A549 treated with CORT108297 at 1 μM for 4 hours (cell line): ENCODE measurements at places on chromosomes 1 and 21. TPM values are rescaled to one million over a fixed set of nuclear protein-coding genes. Genes with fewer than 3 reads are reported as not detected.

Gene KRTAP6-1
- total RNA-seq, result not detected in 5 replicates

Gene ANKRD35
- total RNA-seq, result not detected in 5 replicates

Gene NDUFS2
- total RNA-seq, result 78.3 to 97.7 TPM (median 84.9 TPM) in 5 replicates

Gene XCL2
- total RNA-seq, result not detected in 5 replicates

Gene NBPF10
- 0.46 to 0.75 TPM (median 0.57 TPM) in 5 replicates for total RNA-seq

Gene TPTE
- not detected in 5 replicates for total RNA-seq

Gene WNT9A
- 6.5 to 10.7 TPM (median 8.7 TPM) in 5 replicates for total RNA-seq

Gene EFNA1
- 32.8 to 53.9 TPM (median 38.3 TPM) in 5 replicates for total RNA-seq

Gene IFNAR2
- total RNA-seq, result 14.5 to 17.0 TPM (median 15.8 TPM) in 5 replicates

Gene HRNR
- not detected in 5 replicates for total RNA-seq

Gene TM2D1
- 22.3 to 32.4 TPM (median 23.7 TPM) in 5 replicates for total RNA-seq

Gene RPE65
- not detected in 5 replicates for total RNA-seq

Gene GSTM1
- total RNA-seq, result not detected in 5 replicates

Gene MYBPHL
- total RNA-seq, result 0.37 TPM in 1 of 5 replicates, not detected in the others

Gene FHAD1
- 0.44 to 0.62 TPM (median 0.55 TPM) in 5 replicates for total RNA-seq

Gene FUCA1
- total RNA-seq, result 8.7 to 11.0 TPM (median 9.7 TPM) in 5 replicates

Gene SLAMF8
- 0.03 TPM in 1 of 5 replicates, not detected in the others for total RNA-seq

Gene S100A9
- 0.36 to 1.1 TPM (median 0.50 TPM) in 5 replicates for total RNA-seq

Gene SLC1A7
- 0.05 TPM in 1 of 5 replicates, not detected in the others for total RNA-seq

Gene PCSK9
- 2.0 to 4.6 TPM (median 3.5 TPM) in 5 replicates for total RNA-seq

Gene TMEM269
- 0.06 to 0.16 TPM (median 0.08 TPM) in 5 replicates for total RNA-seq

Gene CNTN2
- 0.01 to 0.03 TPM (median 0.03 TPM) in 3 of 5 replicates, not detected in the others for total RNA-seq

Gene FAM72B
- 6.0 to 8.0 TPM (median 6.8 TPM) in 5 replicates for total RNA-seq

Gene BARHL2
- not detected in 5 replicates for total RNA-seq

Gene CDA
- total RNA-seq, result 33.9 to 42.8 TPM (median 35.8 TPM) in 5 replicates

Gene TUFT1
- total RNA-seq, result 11.8 to 14.2 TPM (median 12.9 TPM) in 5 replicates

Gene PBX1
- 15.0 to 24.3 TPM (median 22.6 TPM) in 5 replicates for total RNA-seq

Gene SMG5
- 39.5 to 49.8 TPM (median 48.2 TPM) in 5 replicates for total RNA-seq

Gene HSPB7
- total RNA-seq, result 0.07 TPM in 1 of 5 replicates, not detected in the others

Gene SPRR2A
- total RNA-seq, result not detected in 5 replicates

Gene DIRAS3
- total RNA-seq, result 1.1 to 1.6 TPM (median 1.4 TPM) in 5 replicates

Gene FMO3
- total RNA-seq, result not detected in 5 replicates
